ENCODE measurements at places on chromosomes 6 and 20.

DNA sequence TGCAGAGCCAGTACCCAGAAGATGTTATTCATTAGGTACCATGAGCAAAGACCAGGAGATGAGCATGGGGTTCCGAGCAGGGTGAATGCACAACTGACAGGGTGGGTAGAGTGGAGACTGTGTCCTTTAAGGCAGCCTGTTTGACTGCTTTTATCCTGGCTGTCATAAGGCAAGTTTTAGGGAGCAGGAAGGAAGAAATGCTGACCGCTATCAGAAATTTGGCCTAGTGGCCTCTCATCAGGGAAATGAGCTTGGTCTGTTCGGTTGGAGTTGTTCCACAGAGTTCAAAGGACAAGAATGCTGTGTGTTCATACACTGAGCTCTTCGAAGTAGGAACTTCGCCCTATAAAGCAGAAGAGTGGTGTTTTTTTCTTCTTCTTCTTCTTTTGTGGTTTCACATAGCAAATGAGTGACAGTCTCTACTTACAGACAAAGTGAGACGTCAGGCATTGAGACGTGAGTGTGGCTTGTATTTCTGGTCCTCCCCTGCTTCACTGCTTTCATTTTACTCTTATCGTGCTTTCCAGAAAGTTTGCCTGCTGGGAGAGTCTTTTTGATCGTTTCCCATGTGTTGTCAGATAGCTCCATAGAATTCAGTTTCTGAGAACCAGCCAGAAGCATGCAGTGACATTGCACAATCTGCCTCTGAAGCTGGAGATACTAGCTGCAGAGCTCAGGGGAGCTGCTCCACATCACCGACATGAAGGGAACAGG lies at the start of gene CASS4:
CASS4 (plus strand) TSS at position 502 of the 714 bp plus-strand sequence; CDS start at position 701, 199 bp downstream.
- DNase-seq = peak; percentile 19

DNA sequence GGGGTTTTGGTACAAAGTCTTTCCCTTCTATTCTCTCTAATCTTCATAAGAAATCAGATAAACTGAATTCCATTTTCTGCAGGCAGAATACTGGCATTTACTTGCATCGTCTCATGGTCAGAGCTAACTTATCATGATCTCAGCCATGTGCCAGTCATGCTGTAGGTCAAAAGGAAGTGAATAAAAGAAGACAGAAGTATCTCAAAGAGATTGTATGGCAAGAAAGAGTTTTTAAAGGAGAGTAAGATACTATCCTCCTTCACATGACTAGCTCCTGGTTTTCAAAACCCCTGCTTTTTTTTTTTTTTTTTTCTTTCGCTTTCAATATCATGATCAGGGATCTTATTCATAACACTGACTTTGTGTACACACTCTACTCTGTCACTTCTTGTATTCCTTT lies 398.3 kb downstream of the C6orf118 start:
- no peak for DNase-seq

DNA sequence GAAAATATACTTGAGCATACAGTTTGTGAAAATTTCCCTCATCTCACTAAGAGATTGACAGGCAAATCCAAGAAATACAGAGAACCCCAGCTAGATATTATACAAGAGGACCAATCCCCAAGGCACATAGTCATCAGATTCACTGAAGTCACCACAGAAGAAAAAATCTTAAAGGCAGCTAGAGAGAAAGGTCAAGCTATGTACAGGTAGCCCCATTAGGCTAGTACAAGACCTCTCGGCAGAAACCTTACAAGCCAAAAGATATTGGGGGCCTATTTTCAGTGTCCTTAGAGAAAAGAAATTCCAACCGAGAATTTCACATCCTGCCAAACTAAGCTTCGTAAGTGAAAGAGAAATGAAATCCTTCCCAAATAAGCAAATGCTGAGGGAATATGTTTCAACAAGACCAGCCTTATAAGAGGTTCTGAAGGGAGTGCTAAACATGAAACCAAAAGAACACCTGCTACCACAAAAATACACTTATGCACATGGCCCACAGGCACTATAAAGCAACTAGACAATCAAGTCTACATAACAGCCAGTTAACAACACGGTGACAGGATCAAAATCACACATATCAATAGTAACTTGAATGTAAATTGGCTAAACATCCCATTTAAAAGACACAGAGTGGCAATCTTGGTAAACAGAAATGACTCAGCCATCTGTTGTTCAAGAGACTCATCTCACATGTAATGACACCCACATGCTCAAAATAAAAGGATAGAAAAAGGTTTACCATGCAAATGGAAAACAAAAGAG lies 96.3 kb downstream of the FHL5 start:
- no peak for DNase-seq

- DNase-seq = no peak
These were observed 162.0 kb downstream of the FAXC start for GRCh38 chr6:99187429-99187828.

GRCh38 chr20:19465536-19465935 lies 253.1 kb downstream of the SLC24A3 start:
- DNase-seq = no peak

- DNase-seq = peak; percentile 68
These were observed 251.5 kb downstream of the HIVEP2 start for GRCh38 chr6:142693441-142693840.

GRCh38 chr20:38673725-38674091 lies 50.6 kb upstream of the SLC32A1 start:
- DNase-seq = no peak

- DNase-seq = peak; percentile 60
These were observed 199.2 kb downstream of the MAFB start for GRCh38 chr20:40489886-40490285.

DNA sequence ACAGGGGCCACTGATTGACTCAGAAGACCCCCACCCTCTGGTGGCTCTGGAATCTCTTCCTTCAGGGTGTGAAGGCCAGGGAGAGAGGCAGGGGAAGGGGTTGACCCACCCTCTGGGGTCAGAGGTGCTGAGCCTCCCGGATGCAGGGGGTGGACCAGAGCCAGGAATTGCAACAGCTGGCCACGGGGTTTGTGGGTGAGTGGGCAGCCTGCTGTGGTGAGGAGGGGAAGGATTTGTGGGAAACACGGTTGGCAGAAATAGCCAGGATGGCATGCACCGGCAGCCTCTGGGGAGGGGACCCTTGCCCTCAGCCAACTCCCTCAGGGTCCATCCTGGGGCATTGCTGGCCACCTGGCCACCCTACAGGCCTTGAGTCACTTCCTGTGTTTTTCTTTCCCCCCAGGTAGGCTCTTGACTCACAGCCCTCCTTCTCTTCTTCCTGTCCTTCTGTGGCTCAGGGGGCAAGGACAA lies 92.8 kb downstream of the MRPL14 start:
- no peak for DNase-seq

All from fibroblast of gingiva (primary cell).